ENCODE measurements at places on chromosomes 1 and 21.

GRCh38 chr1:203609979-203610493 is 16.6 kb upstream of the ATP2B4 start:
- no peak for DNase-seq

DNA sequence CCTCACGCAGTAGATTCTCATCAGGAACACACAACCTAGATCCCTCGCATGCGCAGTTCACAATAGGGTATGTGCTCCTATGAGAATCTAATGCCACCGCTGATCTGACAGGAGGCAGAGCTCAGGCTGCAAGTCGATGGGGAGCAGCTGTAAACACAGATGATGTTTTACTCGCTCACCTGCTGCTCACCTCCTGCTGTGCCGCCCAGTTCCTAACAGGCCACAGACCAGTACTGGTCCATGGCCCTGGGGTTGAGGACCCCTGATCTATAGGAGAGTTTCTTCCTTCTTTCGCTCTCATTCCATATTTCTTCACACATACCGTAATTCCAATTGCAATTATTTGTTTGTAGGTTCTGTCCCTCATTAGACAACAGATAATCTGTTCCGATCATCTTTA is 103.4 kb downstream of the CLEC20A start:
- no peak for DNase-seq

DNA sequence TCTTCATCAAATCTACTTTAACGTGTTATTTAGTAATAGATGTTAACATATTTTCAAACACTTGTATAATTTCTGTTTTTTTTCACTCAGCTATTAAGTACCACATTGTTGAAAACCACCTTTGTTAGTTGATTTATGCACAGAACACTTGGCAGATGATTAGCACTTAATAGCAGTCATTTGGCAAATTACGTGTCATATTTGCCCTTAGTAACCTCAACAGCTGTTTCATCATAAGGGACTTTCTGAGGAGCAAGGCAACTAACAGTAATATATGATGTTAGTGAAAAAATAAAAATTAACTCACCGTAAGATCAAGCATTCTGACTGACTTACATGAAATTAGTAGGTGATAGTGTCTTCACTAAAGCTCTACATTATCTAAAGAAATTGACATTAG is 186.4 kb downstream of the HMCN1 start:
- no peak for DNase-seq

GRCh38 chr1:69568421-69569174 is 876 bp downstream of the LRRC7 start:
- peak; percentile 57 for DNase-seq

DNA sequence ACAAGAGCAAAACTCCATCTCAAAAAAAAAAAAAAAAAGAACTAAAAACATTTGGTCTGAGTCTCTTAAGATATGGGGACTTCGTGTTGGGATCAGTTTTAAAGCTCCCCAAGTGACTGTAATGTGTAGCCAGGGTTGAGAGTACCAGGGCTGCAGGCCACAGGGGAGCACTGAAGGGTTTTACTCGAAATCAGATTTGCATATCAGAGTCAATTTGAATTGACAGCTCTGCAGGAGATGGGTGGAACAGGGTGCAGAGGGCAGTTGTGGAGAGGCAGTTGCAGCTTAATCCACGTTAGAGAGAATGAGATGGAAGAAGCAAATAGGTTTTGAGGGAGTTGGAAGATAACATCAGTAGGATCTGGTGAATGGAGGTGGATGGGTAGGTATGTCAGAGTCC is 20.6 kb upstream of the ELOA start:
- no peak for DNase-seq

DNA sequence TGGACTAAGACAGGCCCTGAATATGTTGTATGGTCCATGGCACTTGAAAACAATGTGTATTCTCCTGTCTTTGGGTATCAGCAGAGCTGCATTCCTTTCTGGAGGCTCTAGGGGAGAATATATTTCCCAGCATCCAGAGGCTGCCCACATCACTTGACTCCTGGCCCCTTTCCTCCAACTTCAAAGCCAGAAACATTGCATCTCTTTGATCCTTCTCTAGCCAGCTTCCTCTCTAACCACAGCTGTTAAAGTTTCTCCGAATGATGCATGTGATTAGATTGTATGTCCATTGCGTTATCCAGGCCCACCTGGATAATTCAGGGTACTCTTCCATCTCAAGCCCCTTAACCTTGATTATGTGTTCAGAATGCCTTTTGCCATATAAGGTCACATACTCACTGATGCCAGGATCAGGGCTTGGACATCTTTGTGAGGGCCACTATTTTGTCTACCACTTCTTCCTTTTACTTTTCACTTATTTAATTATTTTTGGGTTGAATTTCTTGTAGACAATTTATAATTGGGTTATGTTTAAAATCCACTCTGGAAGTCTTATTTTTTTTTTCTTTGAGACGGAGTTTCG is 5.3 kb downstream of the CHD1L start:
- DNase-seq = no peak

DNA sequence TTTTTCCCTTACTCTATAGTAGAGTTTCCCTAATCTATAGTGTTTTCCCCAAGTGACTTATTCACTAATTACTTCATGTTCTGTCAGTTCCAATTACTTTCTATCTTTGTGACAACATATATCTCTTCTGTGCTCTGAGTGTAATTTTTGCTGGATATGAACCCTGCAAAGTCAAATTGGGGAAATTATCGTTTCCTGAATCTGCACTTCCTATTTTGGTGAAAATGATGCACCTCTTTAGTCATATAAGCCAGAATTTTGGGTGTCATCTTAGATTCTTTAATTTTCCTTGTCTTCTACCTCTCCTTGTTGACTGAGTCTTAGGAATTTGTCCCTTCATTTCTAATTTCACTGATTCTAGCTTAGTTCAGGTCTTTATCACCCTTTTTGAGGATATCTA is 33.4 kb upstream of the PRKACB start:
- DNase-seq = no peak

GRCh38 chr1:116332451-116332850 is 40.6 kb upstream of the ATP1A1 start:
- no peak for DNase-seq

GRCh38 chr1:13443335-13443979 is 33.2 kb downstream of the PRAMEF20 start:
- no peak for DNase-seq

- no peak for DNase-seq
These were observed 8.7 kb downstream of the KIRREL1 start for GRCh38 chr1:158002022-158002630.

- no peak for DNase-seq
These were observed 61.2 kb downstream of the TCP10L start for GRCh38 chr21:32523988-32524719.

DNA sequence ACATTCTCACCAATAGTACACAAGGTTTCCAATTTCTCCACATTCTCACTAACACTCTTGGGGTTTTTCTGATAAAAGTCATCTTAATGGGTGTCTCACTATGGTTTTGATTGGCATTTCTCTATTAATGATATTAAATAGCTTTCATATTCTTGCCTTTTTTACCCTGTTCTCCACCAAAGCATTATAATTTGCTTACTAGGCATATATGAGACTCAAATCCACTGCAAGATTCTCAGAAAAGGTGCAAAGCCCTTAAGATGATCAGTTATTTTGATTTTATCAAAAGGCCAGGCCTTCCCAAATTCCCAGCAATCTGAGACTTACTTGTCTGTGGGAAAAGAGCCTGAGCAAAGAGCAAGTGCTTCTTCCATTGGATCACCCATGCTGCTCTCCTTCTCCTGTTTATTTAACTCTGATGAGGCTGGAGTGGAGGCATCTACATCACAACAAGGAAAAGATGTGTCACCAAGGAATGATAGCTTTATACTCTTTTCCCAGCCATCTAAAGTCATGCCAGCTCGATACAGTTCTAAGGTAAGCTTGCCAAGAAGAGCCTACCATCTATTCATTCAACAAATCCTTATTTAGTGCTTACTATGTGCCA is 24.6 kb downstream of the CLSPN start:
- DNase-seq = no peak

GRCh38 chr1:215594640-215595039 is 27.5 kb downstream of the KCTD3 start:
- DNase-seq = no peak

DNA sequence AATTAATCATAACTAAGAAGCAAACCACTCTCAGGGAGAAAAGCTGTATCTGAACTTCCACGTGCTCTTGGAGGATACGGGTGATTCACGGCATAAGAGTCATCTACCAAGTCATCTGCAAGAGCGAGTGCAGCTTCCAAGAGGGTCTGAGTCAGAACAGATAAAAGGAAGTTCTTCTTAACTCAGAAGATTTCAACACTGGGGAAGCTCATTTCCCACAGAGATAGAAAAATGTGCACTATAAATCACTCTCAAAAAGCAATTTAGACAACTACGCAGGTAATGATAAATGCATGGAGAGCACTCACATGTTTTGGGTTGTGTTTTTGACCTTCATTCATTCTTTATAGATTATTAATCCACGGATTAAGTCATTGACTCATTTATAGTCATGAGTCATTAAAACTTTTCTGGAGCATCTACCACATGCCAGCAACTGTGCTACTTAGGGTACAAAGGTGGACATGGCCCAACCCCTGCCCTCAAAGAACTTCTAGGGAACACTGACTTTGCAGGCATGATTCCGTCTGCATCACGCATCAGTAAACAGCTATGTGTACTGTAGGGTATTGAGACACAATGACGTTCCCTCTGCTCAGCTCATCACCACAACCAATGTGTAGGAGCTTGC is 20.8 kb downstream of the KCNJ15 start:
- DNase-seq = peak; percentile 61

GRCh38 chr1:246162560-246162959 is 344.5 kb downstream of the SMYD3 start:
- no peak for DNase-seq

DNA sequence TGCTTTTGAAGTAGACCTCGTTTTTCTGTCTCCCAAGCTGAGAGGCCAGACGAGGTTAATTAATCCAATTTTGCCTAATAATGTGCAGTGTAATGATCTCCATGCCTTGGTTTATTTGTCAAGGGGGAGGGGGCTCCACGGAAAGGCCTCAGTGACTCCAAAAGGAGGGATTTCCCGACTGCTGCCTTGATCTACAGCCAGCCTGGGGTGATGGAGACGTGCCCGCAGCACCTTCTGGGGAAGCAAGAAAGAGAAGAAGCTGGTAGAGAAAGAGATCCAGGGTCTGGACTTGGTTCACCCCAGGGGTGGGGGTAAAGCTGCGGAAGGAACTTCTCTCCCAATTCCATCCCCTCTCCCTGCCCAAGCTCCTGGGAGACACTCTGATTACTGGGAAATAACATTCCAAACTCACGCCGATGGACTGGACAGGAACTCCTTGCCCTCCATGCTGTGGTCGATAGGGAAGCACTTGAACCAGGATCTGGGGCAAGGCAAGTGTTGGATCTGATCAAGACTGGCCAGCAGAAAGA is 44.1 kb upstream of the SIM2 start:
- no peak for DNase-seq

DNA sequence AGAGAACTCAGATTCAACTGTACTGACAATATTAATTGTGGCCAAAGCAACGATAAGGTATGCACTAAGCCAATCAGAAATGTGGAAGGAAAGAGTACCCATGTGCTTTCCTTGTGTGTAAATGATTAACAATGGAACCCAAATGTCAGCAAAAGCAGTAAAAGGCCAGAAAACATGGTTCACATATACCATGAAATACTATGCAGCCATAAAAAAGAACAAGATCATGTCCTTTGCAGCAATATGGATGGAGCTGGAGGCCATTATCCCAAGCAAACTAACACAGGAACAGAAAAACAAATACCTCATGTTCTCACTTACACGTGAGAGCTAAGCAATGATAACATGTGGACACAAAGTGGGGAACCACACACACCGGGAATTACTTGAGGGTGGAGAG is 78.5 kb downstream of the SUSD4 start:
- no peak for DNase-seq

Measured in nucleus accumbens (tissue), 56 donors.